ENCODE measurements at places on chromosomes 1 and 21.

- peaks cover 2% of the 10 kb centered on the region for H3K4me1 ChIP-seq
- DNase-seq = no peak
- no peak overlapping the region for H3K4me3 ChIP-seq
- no peak overlapping the region for H3K27ac ChIP-seq
- peaks cover 7% of the 10 kb centered on the region for H3K27me3 ChIP-seq
These were observed 3.5 kb downstream of the DNMT3L start for GRCh38 chr21:44258056-44258725.

- no peak for DNase-seq
- peaks cover 19% of the 10 kb centered on the region for H3K4me1 ChIP-seq
- peaks cover 2% of the 10 kb centered on the region for H3K36me3 ChIP-seq
These were observed 35.9 kb downstream of the POFUT2 start for GRCh38 chr21:45251635-45252447.

DNA sequence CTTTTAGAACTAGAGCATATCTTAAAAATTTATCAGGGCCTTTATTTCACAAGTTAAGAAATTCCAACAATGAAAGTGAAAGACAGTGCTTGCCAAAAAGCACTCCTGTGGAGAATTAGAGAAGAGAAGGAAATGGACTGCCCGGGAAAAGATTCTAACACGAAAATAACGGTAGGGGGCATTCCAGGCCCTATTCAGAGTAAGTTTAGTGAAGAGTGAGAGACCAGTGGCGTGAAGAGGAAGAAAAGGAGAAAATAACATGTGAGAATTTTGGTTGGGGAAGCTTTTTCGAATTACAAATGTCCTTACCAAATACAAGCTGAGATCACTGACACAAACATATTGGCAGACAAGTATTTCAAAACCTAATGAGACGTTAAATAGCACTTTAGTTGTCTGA, 38.4 kb upstream of the RBM34 start:
- H3K4me3 ChIP-seq = peak overlapping the region; percentile 57
- H3K4me1 ChIP-seq = peaks cover 6% of the 10 kb centered on the region
- H3K27me3 ChIP-seq = no peaks in the 10 kb centered on the region
- H3K27ac ChIP-seq = peak overlapping the region; percentile 29

DNA sequence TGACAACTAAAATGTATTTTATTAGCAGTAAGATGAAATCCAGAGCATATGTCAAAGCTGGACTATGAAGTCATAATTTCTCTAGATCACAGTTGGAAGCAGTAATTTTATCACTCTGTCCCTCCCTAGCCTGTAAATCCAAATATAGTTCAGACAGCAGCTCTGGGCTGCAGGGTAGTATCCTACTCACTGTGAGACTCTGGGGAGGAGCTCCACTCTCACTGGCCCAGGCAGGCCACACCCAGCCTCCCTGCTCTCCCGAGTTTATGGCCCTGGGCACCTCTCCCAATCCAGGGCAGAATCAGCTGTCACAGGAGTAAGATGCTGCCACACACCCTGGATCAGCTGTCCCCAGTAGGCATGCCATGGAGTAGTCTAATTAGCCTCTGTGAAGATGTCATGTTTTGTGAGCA, 131.1 kb downstream of the HLCS start:
- H3K27me3 ChIP-seq = no peaks in the 10 kb centered on the region
- peaks cover 10% of the 10 kb centered on the region for H3K4me1 ChIP-seq
- DNase-seq = no peak
- H3K36me3 ChIP-seq = peaks cover 2% of the 10 kb centered on the region
- H3K4me3 ChIP-seq = no peak overlapping the region

DNA sequence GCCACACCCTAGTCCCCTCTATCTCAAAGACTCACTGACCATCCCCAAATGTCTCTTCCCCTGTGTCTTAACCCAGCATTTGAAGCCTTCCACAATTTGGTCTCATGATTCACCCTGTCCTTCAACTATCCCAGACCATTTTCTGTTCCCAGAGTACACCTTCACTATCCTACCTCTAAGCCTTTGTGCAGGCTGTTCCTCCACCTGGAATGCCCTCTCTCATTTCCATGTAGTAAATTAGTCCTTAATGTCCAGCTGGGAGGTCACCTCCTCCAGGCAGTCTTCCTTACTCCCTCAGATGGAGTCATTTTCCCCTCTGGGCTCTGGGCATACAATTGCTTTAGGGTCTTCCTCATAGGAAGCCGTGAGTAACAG, 31.1 kb upstream of the EPB41 start:
- no peak overlapping the region for H3K4me3 ChIP-seq
- no peaks in the 10 kb centered on the region for H3K27me3 ChIP-seq
- H3K4me1 ChIP-seq = peaks cover 38% of the 10 kb centered on the region

GRCh38 chr1:239184561-239185244, 201.7 kb upstream of the CHRM3 start:
- H3K36me3 ChIP-seq = no peaks in the 10 kb centered on the region
- no peak overlapping the region for H3K4me3 ChIP-seq
- H3K27me3 ChIP-seq = no peaks in the 10 kb centered on the region
- DNase-seq = no peak
- no peak overlapping the region for H3K27ac ChIP-seq

DNA sequence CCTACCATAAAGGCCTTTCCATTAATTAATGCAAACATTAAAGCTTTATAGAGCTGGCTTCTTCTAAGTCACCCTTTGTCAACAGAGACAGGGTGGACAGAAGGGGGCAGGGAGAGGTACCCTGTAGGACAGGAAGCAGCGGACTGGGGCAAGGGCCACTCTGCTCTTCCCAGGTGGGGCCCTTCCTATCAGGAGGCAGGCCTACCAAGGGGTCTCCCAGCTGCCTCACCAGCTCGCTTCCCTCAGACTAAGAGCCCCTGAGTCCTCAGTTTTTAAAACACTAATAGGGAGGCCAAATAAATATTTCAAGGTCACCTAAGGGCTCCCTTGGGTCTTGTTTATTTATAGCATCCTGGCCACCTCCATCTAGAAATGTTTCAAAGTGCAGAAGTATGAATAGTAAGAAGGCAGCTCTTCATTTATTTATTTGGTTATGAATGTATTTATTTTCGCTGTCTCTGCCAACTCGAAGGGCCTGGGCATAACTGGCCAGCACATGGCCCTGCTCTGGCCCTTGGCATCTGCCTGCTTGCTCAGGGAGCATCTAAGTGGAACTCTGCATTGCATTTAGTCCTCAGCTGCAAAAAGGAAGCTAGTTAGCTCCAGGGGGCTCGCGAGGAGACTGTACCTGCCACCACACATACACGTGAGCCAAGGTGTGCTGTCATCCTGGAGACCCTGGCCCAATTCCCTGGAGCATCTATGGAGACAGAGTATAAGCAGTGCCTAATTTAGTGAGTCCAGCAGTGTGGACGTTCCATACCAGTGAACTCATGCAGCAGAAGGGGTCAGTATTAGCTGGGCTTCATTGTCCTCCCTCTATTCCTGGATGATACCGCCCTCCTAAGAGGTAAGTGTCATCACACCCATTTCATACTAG, 395.1 kb upstream of the VAMP3 start:
- no peaks in the 10 kb centered on the region for H3K36me3 ChIP-seq
- H3K4me3 ChIP-seq = no peak overlapping the region
- no peak overlapping the region for H3K27ac ChIP-seq
- H3K27me3 ChIP-seq = peaks cover 32% of the 10 kb centered on the region
- no peaks in the 10 kb centered on the region for H3K4me1 ChIP-seq
- DNase-seq = no peak

- no peak overlapping the region for H3K4me3 ChIP-seq
- no peak for DNase-seq
- peaks cover 4% of the 10 kb centered on the region for H3K36me3 ChIP-seq
- H3K27ac ChIP-seq = no peak overlapping the region
These were observed 104.2 kb upstream of the BARHL2 start for GRCh38 chr1:90821152-90821787.

DNA sequence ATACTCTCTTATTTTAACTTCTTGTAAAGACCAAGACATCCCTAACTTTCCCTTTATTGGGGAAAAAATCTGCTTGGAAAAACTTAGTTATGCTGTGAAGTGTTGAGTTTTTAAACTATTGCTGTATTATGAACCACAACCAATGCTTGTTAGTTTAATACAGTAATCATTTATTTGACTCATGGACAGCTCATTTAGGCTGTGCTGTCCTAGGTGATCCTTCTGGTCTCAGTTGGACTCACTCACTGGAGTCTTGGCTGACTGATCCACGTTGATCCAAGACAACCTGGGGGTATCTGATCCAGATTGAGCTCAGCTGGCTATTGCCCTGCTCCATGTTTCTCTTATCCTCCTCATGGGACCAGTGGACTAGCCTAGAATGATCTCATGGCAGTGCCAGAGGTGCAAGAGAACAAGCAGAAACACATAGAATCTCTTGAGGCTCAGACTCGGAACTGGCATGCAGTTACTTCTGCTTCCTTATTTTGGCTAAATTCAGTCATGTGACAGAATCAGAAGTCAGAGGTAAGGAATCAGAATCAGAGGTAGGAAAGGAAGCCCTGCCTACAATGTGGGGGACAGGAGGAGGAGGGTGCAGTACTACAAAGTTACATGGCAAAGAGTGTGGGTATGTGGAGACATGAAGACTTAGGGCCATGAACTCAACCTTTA, 156.5 kb downstream of the FGGY start:
- H3K27me3 ChIP-seq = no peaks in the 10 kb centered on the region
- H3K36me3 ChIP-seq = no peaks in the 10 kb centered on the region
- no peak overlapping the region for H3K27ac ChIP-seq
- H3K4me3 ChIP-seq = no peak overlapping the region

Measured in T-helper 17 cell (primary cell).